ENCODE measurements at places on chromosomes 7 and 10.

DNA sequence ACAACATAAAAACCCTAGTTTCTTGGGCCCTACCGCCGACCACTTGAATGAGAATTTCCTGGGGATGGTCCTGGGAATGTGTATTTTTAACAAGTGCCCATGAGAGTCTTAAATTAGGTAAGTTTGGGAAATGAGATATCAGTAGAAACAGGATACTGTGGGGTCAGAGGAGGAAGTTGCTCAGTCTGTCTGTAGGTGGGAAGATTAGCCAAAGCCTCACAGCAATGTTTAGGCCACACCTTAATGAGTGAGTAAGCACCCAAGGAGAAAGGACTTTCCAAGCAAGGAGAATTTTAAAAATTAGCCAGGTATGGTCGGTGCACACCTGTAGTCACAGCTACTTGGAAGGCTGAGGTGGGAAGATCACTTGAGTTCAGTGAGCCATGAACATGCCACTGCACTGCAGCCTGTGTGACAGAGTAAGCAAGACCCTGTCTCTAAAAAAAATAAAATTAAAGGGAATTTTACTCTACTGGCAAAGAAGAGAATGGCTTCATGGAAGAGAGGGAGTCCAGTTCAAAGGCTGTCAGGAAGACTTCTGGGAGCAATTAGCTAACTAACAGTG, 31.9 kb downstream of the PAPSS2 start:
- no peak for DNase-seq

- no peak for DNase-seq
These were observed 122.0 kb downstream of the FAM53B start for GRCh38 chr10:124622158-124622557.

DNA sequence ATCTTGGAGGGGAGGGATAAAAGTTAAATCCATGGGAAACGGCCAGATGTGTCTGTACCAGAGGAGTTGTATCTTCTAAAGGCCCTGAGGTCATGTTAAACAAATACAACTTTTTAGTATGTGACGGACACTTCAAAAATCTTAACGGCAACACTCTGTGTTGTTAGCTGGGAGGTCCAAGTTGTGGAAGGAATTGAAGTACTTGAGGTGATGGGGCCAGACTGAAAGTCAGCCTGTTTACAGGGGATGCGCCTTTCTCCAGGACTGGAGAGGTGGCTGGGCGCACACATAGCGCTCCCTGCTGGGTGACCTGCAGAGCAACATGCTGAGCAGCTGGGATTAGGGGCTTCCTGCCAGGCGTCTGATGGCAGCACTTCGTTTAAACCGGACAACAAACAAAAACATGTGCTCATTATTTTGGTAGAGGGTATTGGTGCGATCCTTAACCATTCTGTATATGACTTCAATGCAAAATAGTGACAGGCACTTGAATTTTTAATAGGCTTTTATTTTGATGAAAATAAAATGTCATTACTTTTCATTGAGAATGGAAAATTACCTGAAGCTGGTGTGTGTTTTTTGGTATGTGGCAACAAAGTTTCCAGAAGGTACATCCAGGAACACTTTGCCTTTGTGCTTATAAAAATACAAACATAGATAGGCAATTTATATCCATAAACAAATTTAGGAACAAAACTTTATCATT, 198.2 kb downstream of the MLLT10 start:
- peak; percentile 64 for DNase-seq

GRCh38 chr10:121771966-121772365, 155.9 kb downstream of the ATE1 start:
- DNase-seq: no peak

- no peak for DNase-seq
These were observed 21.9 kb upstream of the ECHDC3 start for GRCh38 chr10:11720260-11720741.

- DNase-seq: no peak
These were observed 119.4 kb downstream of the VIPR2 start for GRCh38 chr7:159025161-159025779.

GRCh38 chr10:69319841-69320316, 41.6 kb downstream of the HK1 start:
- no peak for DNase-seq

GRCh38 chr10:128218161-128218560, 91.9 kb upstream of the MKI67 start:
- DNase-seq: no peak

GRCh38 chr7:21850531-21851285, 95.0 kb downstream of the CDCA7L start:
- DNase-seq: no peak

DNA sequence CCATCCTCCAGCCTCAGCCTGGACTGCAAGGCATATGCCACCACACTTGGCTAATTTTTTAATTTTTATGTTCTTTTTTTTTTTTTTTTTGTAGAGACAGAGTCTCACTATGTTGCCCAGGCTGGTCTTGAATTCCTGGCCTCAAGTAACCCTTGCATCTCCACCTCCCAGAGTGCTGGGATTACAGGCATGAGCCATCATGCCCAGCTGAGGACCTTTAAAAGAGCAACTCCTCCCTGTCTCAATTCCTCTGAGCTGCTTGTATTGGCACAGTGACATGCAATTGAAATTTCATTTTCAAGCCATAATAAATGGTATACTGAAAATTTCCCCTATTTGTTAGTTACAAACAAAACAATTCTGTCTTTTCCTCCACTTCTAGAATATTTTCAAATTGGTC, 19.5 kb downstream of the DNAJB9 start:
- DNase-seq: no peak

GRCh38 chr10:119541459-119542356, 811 bp downstream of the RGS10 start:
- DNase-seq: no peak

DNA sequence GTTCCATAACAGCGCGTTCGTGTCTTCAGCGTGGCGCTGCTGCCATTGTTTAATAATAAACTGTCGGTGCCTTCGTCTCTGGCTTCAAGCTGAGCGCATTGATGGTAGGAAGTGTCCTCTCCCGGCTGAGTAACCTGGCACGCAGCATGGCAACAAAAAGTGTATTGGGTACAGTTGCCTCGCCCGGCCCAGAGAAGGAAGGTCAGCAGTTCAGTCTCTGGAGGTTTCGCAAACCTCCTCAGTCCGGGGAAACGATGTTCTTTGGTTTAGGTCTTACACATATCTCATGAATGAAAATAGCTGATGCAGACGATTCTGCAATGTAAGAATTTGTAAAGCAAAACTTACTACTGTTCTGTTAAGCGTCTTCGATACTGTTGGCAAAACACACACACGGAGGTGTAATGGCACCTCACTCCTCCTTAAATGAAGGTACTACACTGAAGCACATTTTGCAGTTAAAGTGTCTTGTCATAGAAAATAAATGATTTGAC, 739 bp upstream of the CCDC186 start:
- DNase-seq: no peak

- DNase-seq: no peak
These were observed 40.3 kb downstream of the PDGFA start for GRCh38 chr7:479115-479947.

DNA sequence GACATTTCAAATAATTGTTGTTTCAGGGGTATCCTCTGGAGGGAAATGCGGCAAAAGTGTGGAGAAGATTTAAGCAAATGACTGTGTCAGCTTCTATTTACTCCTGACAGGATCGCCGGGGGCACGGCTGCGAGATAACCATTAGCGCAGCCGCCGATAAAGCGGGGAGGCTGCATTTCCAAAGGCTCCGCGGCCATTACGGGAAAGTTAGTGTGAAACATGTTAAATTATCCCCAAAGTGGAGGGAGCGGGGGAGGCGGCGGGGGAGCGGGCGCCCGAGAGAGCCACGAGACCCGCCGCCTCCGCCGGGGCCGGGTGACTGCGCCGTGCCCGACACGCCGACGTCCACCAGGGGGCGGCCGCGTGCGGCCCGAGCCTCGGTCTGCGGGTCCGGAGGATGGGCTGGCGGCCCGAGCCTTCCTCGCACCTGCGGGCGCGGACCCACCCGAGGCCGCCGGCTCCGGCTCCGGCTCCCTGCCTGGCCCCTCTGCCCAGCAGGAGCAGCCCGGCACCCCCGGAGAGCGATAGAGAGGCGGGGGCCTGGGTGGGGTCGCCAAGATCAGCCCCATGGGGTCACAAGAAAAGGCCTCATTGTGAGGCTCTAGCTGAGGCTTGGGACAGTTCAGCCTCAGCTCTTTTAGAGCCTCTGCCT, 74.4 kb upstream of the PAX2 start:
- DNase-seq: no peak

Data from left renal pelvis (tissue), 4 donors.